GM13976 (cell line): ENCODE measurements at places on chromosomes 7 and 10.

DNA sequence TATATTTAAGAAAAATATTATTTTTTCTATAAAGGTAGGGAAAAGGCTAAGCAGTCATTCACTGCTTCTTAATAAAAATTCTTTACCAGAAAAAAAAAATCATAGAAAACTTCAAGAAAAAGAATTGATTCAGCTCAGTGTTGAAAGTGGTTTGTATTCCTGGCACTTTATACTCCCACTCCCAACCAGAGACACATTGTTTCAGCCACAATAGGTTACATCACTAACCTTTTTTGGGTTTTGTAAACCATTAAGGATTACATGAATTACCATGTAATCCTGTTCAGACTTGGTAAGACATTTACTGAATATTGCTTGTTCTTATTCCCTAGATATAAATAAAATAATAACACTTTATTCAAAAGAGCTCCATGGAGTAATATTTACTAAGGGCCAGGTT lies 46.6 kb downstream of the MINPP1 start:
- DNase-seq = no peak

- no peak for DNase-seq
Measured at GRCh38 chr10:21746118-21746517, 212.1 kb downstream of the MLLT10 start.

- DNase-seq = no peak
Measured at GRCh38 chr7:22808140-22808539, 14.5 kb downstream of the TOMM7 start.

GRCh38 chr10:561721-562120 lies 127.7 kb downstream of the DIP2C start:
- DNase-seq = no peak

DNA sequence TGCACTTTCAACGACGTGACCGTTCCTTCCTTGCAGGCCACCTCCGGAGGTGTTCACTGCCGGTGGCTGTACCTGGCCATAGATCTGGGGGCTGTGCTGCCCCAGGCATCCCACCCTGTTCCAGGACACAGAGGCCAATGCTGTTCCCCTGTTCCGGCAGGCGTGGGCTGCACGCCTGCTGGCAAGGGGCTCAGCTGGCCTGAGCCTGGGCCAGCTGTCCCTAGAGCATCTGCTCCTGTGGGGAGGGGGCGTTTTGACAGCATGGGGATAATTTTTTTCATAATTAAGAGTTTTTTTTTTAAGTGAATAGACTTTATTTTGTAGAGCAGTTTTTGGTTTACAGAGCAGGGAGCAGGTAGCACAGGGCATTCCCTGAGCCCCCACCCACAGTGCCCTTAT lies 28.8 kb downstream of the PWWP2B start:
- DNase-seq = no peak

DNA sequence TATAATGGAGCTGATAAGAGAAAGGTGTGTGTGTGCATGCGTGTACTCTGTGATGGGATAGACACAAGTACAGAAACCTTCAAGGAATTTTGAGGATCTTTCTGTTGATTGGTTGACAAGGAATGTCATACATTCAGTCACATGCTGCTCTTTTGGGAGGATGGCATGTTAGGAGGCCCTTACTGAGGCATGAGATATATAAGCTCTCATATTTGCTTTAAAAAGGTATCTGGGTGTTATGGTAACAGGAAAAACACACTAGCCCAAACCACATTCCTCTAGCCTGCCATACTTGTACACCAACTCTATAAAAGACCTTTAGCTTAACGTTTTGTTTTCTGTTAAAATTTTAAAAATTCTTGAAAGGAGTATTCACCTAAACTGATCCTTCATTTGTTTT lies 72.5 kb upstream of the EGFR start:
- DNase-seq = no peak

DNA sequence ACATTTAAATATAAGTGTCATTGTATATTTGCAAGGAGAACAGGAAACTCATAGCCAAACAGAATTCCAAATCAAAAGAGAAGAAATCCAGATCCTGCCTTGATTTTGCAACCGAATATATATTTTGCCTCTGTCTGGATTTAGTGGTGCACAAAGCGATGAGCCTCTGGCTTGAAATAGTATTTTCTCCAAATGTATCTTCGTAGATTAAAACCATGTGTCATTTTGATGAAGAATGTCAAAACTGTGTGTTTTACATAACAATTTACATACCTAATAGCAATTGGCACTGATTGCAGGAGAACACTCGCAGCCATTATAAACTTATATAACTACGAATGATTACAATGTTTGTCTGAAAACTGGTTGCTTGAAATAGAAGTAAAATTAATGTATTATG lies 156.4 kb downstream of the ARID5B start:
- no peak for DNase-seq

- no peak for DNase-seq
Measured at GRCh38 chr10:94001416-94001810, 7.7 kb downstream of the PLCE1 start.

GRCh38 chr7:101676956-101677355 lies 47.9 kb upstream of the MYL10 start:
- DNase-seq = no peak
